ENCODE measurements at places on chromosomes 3 and 15.

- no peak for DNase-seq
Observed at GRCh38 chr3:12436514-12437220, 47.6 kb upstream of the TSEN2 start.

GRCh38 chr3:115099134-115099985 lies 47.7 kb downstream of the ZBTB20 start:
- DNase-seq: no peak

- no peak for DNase-seq
Observed at GRCh38 chr3:160765211-160765610, 9.2 kb downstream of the PPM1L start.

DNA sequence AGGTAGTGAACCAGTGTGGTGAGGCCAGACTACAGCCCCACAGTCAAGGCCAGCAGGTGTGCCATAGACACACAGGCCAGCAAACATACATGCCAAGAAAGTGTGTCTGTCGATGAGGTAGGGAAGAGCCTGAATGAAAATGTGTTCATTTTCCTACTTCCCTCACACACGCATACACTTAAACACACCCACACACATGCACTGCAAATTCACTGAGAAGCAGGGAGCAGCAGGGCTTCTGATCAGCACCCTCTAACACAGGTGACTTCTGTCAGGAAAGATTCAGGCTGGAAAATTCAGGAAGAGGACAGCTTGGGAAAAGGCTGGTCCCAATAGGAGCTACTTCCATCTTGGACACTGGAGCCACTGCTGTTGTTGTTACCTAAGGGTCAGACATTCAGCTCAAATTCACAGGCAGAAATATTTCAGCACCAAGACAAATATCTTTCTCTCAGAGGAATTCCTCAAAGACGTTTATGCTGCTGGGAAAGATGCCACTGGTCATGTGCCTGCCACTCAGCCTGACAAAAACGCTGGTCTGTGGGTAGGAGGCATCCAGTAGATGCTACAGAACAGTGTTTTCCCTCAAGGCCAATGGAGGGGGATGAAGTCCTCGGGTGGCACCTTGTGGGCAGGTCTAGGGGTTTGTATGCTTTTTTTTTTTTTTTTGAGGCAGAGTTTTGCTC lies 40.9 kb upstream of the LARS2 start:
- no peak for DNase-seq

DNA sequence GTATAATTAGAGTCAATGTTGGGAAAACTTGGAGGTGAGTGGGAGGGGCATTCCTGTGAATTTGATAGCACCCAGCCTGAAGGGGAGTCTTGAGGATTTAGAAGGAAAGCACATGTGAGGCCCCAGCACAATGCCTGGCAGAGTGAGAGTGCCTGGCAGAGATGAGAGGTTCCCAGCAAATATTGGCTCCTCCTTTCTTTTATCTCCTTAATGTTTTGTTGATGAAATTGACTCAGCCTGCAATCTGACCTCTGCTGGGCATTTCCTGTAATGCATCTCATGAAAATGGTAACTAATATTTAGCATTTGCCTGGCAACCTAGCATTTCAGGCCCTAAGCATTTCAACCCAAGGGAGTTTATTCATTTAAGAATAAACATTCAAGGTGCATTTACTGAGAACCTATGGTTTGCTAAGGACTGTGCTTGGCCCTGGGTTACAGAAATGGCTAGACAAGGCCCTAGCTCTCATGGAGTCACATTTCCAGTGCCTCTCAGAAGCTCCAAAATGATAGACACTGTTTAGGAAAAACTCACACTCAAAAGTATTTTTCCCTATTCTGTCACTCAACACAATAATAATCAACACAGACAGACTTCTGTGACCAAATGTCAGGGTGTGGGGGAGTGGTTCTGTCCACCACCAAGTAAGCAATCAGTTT lies 19.0 kb downstream of the PDHB start:
- DNase-seq: no peak

DNA sequence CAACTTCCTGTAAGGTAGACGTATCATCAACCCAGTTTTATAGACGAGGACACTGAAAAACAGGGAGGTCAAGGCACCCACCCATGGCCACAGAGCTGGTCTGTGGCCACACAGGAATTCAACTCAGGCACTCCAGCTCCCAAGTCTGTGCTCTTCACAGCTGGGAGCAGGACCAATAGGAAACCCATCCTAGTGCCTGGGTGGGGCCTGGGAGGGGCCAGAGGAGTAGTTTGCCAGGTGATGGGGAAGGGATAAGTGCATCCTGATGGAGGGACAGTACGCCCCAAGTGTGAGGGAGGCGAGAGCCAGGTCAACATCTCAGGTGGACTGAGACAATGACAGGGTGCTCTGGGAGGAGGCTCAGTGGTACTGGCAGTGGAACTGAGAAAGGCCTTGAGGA lies 22.0 kb downstream of the KIF9 start:
- no peak for DNase-seq

GRCh38 chr3:158213461-158213860 lies 103.6 kb downstream of the RSRC1 start:
- DNase-seq: no peak

- DNase-seq: no peak
Observed at GRCh38 chr15:65847989-65848388, 21.3 kb upstream of the RAB11A start.

DNA sequence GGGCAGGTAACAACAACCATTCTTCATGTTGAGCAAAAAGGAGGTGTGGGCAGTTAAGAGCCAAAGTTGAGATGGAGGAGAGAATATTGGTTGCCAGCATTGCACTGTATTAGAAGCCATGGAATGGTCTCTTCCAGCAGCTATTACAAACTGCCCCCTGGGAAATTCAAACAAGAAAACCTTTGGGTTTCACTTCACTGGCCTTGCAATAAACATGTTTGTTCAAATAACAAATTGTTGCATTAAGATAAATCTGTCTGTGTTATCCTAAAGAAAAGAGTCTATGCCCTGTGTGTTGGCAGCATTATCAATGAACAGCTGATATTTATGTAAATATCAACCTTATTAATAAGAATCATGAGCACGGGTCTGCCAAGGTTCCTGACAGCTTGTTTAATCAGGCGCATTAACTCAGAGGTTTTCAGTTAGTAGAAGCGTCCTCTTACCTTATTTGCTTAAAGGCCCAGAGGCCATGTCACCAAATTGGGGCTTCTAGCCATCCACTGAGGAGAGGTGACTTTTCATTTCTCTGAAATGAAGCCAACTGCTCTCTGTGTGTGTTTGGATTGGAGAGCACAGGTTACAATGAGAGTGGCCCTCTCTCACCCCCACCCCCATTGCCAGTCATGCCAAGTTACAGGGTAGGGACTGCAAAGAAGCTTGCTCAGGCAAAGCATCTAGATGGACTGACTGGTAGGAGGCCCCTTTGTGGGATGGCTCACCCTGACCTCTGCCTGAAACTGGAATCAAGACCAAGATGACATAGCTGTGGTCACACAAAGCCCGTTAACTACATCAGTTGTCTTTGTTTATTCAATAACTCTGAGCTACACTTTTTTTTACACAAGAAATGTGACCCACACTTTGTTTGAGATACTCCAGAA lies 10.5 kb downstream of the FILIP1L start:
- peak; percentile 10 for DNase-seq

DNA sequence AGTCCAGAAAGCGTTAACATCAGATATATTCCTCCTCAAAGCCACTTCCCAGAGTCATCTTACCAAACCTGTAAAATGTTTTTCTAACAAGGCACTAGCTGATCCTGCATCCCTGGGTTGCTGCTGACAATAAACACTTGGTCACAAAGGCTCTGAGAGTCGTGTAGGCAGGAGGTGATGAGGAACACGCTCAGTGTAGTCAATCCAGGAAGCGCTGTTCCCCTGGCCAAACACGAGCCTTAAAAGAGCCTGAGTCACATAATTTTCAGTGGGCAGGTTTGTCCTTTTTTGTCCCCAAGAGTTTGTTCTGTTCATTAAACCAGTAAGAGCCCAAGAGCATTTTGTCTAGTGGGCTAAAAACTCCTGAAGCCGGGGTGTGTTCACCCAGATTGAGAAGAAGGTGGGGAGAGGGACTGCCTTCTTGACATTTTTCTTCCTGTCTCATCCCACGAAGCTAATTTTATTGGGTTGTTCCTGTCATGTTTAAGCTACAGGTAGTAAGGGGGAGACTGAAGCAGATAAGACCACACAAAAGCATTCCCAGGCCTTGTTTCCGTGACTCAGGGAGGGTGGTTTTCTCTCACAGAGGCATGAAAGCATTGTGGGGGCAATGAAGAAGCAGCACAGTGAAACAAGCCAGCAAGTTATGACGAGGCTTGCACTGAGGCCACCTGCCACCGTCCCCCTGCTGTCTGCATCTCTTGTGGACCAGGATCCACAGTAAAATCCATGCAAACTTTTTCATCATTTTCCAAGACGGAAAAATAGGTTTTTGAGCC lies 73.7 kb downstream of the FOXB1 start:
- no peak for DNase-seq

DNA sequence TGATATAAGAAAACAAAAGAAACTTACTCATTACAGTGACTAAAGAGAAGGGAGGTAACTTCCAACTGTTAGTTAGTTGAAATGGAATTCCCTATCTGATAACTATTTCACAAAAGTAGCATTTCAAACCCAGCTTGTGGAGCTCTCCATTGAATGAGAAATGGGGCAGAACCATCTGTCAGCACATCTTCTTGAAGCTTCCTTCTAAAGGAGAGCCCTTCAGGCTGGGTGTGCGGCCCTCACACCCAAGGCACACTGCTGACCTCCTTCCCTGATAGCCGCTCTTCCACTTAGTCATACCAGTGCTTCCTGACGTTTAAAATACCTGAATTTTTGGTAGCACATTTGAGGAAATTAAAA lies 28.1 kb upstream of the VEPH1 start:
- DNase-seq: no peak

GRCh38 chr15:52338058-52338457 lies 42.5 kb upstream of the MYO5C start:
- no peak for DNase-seq

GRCh38 chr15:45126535-45127158 lies 3.0 kb downstream of the DUOXA1 start:
- DNase-seq: no peak

DNA sequence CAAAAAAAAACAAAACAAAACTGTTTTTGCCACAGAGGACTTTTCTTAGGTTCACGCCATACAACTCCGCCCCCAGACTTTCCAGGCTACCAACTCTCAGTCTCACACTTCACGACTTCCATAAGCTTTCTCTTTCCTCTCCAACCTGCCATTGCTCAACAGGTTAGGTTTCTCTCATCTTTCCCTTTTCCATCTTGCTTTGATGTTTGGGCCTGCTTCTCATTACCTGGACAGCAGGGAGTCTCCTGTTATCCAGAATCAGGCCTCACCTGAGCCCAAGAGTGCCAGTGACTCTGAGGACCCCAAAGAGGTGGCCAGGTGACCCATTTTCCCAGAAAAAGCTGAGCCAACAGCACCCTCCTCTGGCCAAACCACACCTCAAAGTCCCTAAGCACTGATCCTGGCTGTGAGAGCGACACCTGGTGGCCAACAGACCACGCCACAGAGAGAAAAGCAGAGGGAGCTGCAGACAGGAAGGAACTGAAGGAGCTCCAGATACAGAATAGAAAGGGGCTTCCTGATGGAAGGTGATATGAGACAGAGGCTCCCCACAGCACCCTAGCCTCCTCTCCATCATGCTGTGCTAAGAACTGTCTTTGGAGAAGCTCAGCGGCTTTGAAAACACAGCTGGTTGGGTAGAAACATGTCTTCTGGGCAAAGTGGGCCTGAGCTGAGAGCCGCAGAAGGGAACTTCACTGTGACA lies 4.0 kb downstream of the CCDC51 start:
- DNase-seq: peak; percentile 72

GRCh38 chr3:8457039-8457438 lies 44.6 kb upstream of the LMCD1 start:
- DNase-seq: no peak

DNA sequence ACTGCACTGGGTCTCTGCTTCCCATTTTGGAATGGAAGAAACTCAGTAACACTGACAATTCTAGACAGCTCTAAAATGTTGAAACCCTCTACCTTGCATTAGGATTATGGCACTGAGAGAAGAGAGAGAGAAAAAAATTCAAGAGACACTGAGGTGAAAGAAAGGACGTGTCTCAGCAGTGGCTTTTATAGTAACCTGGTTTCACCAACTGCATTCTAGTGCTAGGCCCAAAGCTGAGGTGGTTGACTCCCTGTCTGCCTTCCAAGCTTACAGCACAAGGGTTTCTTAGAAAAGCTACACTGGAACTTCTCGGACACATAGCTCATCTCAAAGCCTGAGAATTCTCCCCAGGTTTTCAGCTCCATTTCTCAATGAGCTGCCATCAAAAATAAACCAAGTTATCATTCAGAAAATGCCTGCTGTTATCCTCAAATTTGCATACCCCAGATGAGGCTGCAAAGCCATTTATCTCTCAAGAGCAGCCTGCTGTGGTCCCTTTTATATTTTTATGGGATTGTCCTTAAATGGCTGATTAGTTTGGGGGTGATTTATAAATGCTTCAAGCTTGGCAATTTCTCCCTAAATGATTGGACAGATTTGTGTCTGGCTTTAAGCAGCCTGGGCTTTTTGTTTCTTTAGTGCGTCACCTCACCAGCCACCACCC lies 279.9 kb downstream of the EBLN2 start:
- no peak for DNase-seq

DNA sequence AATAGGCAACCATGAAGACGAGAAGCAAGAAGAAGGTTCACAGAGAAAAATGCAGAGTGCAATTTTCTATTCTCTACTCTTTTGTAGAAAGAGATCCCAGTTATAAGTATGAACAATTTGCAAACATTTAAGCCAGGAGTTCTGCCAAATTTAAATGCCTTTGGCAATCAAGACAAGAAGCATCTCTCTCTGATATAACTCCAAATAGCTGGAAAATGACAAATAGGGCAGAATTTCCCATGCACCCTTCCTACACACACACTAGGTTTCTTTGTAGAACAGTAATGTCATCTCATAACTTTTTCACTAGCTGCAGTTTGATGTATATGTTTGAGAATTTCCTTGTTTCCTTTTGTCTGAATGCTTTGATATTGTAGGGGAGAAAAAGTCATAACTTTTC lies 333.5 kb upstream of the AZI2 start:
- no peak for DNase-seq

- no peak for DNase-seq
Observed at GRCh38 chr15:41594801-41595746, 36.1 kb downstream of the TYRO3 start.

DNA sequence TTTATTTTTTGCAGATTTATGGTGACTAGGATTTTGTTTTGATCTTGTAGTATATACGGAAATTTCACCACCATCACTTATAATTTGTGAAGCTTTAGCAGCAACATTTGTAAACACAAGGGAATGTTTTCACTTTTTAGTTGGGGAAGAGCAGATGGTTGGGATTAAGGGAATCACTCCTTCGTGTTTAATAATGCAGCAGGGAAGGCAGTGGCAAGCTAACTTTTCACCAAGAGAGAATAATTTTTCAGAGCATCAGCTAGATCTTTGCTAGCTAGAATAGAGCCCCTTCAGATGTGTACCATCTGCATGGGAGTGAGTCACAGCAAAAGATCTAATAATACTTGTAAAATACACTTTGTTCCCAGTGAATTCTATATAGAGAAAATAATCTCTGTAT lies 632.7 kb downstream of the CADM2 start:
- no peak for DNase-seq

DNA sequence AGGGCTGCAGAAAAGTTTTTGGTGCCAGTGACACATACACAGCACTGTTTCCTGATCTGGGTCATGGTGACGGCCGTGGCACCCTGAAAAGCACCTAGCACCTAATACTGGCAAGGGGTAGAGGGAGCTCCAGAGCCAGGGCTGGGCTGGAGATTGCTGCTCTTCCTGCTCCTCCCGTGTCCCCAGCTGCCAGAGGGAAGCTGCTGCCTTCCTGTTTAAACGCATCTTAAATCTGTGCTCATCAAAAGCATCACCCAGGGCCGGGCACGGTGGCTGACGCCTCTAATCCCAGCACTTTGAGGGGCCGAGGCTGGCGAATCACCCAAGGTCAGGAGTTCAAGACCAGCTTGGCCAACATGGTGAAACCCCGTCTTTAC lies 156.7 kb upstream of the MEF2A start:
- DNase-seq: no peak

Data from GM12892 (cell line).